Naive thymus-derived CD8-positive, alpha-beta T cell (primary cell): ENCODE measurements at places on chromosomes 5 and 9. TPM values are rescaled to one million over a fixed set of nuclear protein-coding genes. Genes with fewer than 3 reads are reported as not detected.

Gene FLT4
- 0.93 TPM for polyA plus RNA-seq

- no peak overlapping the region for H3K4me3 ChIP-seq
- H3K27me3 ChIP-seq, result no peaks in the 10 kb centered on the region
- H3K27ac ChIP-seq, result no peak overlapping the region
- no peak for DNase-seq
Observed at GRCh38 chr5:123813264-123813663, 301.3 kb downstream of the CSNK1G3 start.

GRCh38 chr5:1877103-1878049 lies 5.3 kb downstream of the IRX4 start:
- peak overlapping the region; percentile 41 for H3K4me3 ChIP-seq
- no peak overlapping the region for H3K27ac ChIP-seq
- no peak for DNase-seq
- peaks cover 2% of the 10 kb centered on the region for H3K36me3 ChIP-seq

DNA sequence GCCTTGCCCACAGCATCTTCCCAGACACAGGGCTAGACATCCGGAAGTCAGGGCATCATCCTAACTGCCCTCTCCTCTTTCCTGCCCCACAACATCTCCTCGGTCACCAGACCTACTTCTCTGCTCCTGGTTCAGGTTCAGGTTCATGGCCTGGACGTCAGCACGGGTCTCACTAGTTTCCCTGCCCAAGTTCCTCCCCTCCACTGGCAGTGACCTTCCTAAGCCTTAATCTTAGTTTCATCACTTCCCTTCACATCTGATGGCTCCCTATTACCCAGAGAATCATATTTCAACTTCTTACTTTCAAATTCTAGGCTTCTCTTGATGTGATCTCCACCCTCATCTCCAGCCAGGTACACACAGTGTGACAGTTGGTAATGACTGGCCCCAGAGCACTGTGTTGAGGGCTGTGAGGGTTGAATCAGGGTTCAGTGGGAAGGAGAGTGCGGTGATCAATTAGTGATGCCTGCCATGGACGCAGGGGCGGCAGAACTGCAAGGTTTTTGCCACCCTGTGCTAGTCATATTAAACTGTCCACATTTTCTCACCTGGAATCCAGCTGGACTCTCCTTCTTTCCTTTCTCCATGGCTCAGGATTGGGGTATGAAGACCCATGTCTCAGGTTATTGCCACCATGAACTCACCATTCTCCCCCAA lies 34.3 kb upstream of the CRB2 start:
- H3K4me3 ChIP-seq, result peak overlapping the region; percentile 71
- no peaks in the 10 kb centered on the region for H3K27me3 ChIP-seq
- peak overlapping the region; percentile 91 for H3K27ac ChIP-seq

- H3K27ac ChIP-seq, result no peak overlapping the region
- peaks cover 4% of the 10 kb centered on the region for H3K4me1 ChIP-seq
- DNase-seq, result no peak
- peaks cover 4% of the 10 kb centered on the region for H3K27me3 ChIP-seq
Observed at GRCh38 chr9:108270051-108270450, 585.7 kb downstream of the ACTL7B start.

DNA sequence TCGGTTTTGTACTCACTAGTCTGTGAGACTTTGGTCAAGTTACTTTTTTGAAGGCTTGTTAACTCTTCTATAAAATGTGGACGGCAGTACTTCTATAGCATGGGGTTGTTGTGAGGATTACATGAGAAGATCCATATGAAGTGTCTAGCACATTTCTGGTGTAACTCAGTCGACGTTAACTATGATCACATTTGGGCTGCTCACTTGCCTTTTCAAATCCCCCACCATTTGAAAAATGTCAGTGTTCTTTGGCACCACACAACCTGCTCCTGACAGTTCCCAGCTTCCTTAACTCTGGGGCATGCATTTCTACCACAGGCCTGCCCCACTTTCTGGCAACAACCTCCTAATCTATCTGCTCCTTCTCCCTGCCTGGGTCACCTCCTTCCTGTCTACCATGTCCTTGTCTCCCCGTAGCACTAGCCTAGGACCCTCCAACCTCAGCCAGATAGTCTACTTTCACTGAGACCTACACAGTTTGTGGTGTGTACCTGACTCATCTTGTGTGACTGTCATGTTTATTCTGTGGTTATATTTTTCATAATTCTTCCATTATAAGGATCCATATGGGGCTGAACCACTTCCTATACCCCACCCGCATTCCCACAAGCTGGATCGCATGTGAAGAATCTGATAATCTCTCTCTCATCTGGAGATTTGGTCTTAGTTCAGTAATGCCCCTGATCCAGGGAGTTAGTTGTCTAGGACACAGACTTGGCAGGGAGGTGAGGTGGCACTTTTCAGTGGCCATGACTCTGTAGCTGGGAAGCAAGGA lies 30.2 kb upstream of the BASP1 start:
- H3K27me3 ChIP-seq, result peaks cover 7% of the 10 kb centered on the region
- no peak for DNase-seq
- no peaks in the 10 kb centered on the region for H3K4me1 ChIP-seq
- no peak overlapping the region for H3K27ac ChIP-seq
- no peak overlapping the region for H3K4me3 ChIP-seq

DNA sequence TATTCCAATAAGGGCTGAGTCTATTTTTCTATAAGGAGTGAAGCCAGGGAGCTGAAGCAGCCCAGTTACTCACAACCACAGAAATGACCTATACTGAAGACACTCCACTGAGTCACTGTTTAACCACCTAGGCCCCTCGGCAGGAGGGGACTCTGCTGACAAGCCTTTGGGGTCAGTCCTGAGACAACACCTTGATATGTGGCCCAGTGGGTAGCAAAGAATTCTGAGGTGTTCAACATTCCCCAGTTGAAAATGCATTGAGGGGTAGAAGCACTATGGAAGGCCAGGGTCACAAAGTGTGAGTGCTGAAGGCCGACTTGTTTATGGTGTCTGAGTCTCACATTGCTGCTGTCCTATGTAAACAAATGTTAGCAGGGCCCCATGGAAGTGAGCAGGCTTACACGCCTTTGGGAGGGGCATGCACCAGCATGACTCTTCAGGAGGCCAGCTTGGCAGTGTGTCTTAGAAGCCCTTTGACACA lies 112.6 kb upstream of the NFIL3 start:
- H3K27ac ChIP-seq, result no peak overlapping the region
- no peaks in the 10 kb centered on the region for H3K4me1 ChIP-seq
- DNase-seq, result no peak

DNA sequence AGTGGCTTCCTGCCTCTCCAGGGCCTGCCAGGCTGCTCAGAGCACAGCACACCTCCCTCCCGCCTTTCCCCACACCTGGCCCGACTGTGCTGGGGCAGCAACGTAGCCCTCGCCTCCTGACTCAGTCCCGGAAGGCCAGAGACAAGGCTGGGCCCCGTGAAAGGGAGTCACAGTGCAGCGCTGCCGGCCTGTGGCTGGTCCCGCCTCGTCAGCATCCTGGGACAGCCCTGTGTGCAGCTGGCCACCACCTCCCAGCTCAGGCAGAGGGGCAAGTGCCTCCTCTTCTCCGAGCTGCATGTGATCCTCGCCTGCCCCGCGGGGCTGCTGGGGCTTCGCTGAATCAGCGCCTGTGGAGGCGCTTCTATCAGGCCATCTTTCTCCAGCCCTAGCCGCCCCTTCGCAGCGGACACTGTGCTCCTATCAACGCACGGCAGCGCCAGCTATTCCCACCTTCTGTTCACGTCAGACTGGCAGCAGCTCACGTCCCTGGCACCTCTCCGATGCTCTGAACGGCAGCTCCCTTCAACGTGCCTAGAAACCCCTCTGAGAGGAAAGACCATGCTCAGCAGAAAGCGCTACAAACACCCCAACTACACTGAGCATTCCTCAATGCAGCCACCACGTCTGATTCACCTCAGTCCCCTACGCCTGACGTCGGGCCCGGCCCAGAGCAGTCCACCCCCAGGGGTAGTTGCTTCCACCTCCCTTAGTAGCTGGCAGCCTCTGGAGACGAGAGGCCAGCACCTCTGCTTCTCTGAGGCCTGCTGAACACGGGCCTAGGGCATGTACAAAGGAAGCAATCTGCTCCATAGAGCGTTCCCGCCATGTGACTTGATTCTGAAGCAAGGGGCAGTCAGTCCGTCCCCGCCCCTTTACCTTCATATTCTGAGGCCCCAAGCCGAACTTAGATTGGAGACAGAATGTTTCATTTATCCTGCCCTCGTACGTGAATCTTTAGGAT lies 78.8 kb downstream of the GPR21 start:
- peak overlapping the region; percentile 90 for H3K27ac ChIP-seq
- H3K27me3 ChIP-seq, result no peaks in the 10 kb centered on the region
- H3K4me3 ChIP-seq, result peak overlapping the region; percentile 33
- peak; percentile 21 for DNase-seq
